ENCODE measurements at places on chromosomes 2 and 18.

DNA sequence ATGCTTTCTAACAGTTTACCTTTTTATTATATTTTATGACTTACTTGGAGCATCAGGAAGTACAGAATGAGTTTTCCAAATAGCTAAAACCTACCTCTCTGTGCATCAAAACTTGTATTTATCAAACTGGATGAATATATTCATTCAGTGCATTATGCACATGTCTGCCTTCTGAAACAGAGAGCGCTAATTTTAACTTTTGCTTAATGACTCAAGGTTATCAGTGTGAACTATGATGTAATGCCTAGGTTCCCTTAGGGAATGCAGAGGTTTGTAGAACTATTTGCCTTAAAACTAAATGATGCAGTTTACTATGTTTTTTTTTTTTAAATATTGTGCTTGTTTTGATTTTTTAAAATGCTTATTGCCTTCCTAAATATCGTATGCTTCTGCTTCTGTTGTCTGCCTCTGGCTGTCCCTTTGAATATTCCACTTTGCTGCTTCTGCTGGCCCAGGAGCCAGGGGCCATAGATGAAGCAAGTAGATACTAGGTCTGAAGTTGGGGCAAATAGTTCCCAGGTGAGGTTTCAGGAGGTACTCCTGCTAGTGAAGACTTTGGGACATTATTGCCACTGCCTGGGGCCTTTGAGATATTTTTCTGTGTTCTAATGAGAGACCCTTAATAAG is 16.5 kb downstream of the TMEM178A start:
- DNase-seq: no peak

- no peak for DNase-seq
Measured at GRCh38 chr18:62741118-62741566, 25.8 kb downstream of the PHLPP1 start.

- DNase-seq: no peak
Measured at GRCh38 chr2:20355131-20355530, 4.5 kb upstream of the PUM2 start.

GRCh38 chr2:222613715-222614331 is 42.1 kb downstream of the FARSB start:
- DNase-seq: no peak

DNA sequence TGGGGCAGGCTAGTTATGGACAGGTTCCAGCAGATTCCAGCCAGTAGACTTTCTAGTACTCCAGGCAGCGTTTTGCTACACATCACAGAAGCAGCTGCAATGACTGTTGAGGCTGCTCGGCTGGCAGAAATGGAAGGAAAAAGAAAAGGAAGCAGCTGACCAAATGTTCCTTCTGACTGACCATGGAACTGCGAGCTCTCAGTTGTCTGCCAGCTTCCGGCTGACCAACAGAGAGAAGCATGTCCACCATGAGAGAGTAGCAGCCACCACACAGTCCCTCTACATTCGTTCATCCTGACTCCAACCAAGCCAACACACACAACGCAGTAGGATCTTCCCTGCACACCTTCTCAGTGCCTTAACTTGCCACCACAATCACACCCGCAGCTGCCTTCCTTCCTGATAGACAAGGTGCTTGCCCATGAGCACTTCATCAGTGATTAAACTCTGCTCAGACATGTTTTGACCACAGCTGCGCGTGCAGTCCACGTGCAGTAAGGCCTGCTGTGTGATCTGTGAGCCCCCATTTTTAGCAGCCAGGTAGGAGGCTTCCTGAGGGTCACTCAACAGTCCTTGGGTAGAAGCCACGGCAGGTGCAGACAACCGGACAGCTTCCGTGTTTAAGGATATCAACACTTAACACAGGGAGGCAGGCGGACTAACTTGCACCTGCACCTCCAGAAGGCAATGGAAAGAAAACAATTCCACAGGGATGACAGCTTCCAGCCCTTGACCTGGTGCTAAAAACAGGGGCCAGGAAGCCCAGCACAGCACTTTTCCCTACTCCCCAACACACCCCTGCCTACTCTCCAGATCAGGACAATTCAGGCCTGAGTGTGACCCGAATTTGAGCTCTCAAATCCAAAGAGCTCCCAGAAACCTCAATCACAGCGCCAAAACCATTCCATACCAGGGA is 996 bp downstream of the TGFBRAP1 start:
- no peak for DNase-seq

DNA sequence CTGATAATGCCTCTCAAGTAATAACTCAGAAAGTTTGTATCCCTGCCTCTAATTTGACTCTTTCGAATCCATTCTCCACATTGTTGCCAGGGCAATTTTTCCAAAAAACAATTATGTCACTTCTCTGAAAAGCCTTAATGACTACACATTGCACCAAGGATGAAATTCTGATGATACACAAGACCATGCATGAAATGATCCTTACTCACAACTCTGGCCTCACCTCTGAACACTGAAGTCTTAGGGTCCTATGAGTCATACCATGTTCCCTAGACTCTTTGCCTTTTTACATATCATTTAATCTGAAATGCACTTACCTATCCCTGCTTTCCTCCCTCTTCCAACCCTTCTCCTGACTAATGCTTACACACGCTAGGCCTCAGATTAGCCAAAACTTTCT is 51.0 kb downstream of the WDPCP start:
- DNase-seq: no peak

- no peak for DNase-seq
Measured at GRCh38 chr2:60778352-60778751, 22.3 kb downstream of the PAPOLG start.

- no peak for DNase-seq
Measured at GRCh38 chr18:24935008-24935407, 417.0 kb downstream of the ZNF521 start.
